ENCODE measurements at places on chromosomes 2 and 18. TPM values are rescaled to one million over a fixed set of nuclear protein-coding genes. Genes with fewer than 3 reads are reported as not detected.
A peak's percentile ranks its signal among the peaks of the same experiment; 100 is the strongest.

DNA sequence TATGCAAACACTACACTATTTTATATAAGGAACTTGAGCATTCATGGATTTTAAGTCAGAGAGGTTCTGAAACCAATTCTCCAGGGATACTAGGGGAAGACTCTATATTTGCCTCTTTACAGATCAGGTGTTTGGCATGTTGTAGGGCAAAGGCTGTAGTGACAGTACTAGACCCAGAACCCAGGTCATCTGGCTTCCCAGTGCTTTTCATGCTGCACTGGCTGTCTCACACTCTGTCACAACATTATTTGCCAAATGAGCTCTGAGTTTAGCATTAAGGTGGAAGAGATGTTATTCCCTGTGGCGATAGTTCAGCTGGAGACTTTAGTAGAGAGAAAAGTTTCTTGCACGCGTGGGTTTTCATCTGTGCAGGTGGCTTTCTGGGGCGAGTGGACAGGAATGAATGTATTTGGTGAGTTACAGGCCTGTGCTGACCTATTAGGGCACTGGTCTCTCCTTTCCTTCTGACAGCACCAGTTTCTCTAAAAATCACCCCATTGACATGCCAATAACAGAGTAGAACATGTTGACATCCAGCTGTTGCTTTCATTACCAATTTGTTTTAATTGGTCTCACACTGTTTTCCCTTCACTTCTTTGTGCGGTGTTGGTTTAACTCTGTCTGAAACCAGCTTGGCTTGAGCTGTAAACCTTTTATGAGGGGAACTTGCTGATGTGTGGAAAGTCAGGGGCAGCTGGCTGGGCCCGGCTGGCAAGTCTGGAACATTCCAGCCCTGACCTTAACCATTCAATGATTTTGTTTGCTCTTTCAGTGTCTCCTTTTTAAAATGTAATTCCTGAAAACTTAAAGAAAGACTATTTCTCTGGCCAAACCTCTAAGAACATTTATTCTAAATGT is 643.0 kb upstream of the FAM98A start:
- H3K27me3 ChIP-seq: no peaks in the 10 kb centered on the region
- H3K4me3 ChIP-seq: no peak overlapping the region
- no peak for DNase-seq
- no peaks in the 10 kb centered on the region for H3K4me1 ChIP-seq
- H3K36me3 ChIP-seq: no peaks in the 10 kb centered on the region
- no peak overlapping the region for H3K27ac ChIP-seq

GRCh38 chr2:43324259-43325106 is 98.1 kb upstream of the ZFP36L2 start:
- no peaks in the 10 kb centered on the region for H3K27me3 ChIP-seq
- H3K4me1 ChIP-seq: peaks cover 17% of the 10 kb centered on the region
- H3K27ac ChIP-seq: no peak overlapping the region

Gene TMEM247
- not detected for total RNA-seq

DNA sequence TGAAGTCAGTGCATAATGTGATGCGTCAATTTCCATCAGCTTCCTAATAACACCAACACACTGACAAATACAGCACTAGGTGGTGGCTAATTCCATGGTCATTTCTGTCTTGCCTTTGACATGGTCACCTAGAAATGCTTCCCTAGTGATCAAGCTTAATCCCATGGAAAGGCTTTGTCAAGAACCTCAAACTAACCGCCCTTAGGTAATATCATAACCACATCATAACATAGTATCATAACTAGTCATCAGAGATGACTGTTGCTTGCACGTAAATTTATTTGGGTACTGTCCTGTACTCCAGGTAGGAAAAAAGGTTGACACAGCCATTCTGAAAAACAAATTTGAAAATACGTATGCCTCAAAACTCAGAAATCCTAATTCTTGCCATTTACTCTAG is 471.8 kb downstream of the IRS1 start:
- no peaks in the 10 kb centered on the region for H3K36me3 ChIP-seq
- no peak overlapping the region for H3K27ac ChIP-seq
- DNase-seq: no peak
- H3K4me1 ChIP-seq: no peaks in the 10 kb centered on the region
- no peak overlapping the region for H3K4me3 ChIP-seq

DNA sequence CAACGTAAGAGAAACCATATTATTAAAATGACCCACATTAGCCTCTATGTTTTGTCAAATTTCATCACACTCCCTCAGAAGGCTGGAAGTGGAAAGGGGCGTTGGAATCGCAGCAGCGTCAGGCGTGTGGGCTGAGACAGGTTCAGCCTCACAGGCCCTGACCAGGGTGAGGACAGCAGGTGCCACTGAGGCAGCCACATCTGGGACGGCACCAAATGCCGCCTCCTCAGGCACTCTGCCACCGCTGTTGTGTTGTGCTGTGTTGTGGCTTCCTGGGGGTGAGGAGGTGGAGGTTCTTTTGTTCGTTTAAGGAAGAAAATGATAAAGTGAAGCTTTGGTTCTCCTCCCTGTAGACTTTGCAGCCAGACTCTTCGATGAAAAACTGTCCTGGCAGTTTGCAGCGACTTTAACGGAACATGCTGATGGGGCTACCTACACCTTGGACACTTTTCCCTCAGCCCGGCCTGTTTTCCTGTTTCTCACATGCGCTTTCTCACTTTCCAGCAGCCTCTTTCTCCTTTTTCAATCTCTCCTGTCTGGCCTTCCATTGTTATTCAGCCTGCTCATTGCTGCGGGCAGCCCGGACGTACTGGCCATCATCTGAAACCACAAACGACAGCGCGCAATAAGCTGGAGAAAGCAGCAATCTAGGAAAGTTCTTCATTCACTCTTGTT is 44.9 kb upstream of the SALL3 start:
- no peaks in the 10 kb centered on the region for H3K27me3 ChIP-seq
- no peak for DNase-seq
- no peak overlapping the region for H3K4me3 ChIP-seq
- no peak overlapping the region for H3K27ac ChIP-seq
- no peaks in the 10 kb centered on the region for H3K36me3 ChIP-seq
- no peaks in the 10 kb centered on the region for H3K4me1 ChIP-seq

DNA sequence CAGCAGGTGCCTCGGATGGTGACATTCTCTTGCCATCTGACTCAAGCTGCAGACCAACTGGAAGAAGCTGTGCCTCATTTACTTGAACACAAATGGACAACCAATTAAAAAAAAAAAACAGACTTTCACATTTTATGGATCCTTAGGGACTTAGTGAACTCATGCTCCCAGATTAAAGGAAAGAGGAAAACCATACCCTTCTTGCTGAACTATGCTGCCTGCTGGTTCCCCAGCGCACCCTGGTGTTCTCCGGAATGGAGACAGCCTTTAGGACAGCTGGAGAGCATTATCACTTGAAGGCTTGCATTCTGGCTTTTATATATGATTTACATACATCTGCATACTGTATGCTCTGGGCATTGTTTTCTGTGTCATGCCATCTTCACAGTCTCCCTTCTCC is 370.7 kb downstream of the SLC4A3 start:
- no peaks in the 10 kb centered on the region for H3K27me3 ChIP-seq
- no peak overlapping the region for H3K27ac ChIP-seq
- no peak for DNase-seq
- no peaks in the 10 kb centered on the region for H3K36me3 ChIP-seq
- H3K4me1 ChIP-seq: no peaks in the 10 kb centered on the region
- H3K4me3 ChIP-seq: no peak overlapping the region

Gene GALR1
- not detected for total RNA-seq

DNA sequence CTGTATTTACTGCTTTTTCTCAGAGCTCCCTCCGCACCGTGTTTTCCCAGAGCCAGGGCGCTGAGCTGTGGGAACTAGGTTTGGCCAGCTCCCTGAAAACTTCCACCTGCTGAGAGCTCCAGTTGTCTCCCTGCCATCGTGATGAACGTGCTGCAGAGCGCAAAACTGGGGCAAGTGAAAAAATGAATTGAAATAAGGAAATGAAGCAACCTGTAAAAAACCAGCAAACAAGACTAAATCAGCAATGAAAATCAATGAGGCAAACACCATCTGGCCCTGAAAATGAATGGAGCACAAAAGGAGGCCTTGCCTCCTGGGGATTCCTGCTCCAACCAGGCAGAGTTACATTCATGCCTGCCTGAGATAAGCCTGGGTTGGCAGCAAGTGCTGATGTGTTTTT is 129.9 kb downstream of the MARCHF4 start:
- no peaks in the 10 kb centered on the region for H3K4me1 ChIP-seq
- no peak overlapping the region for H3K4me3 ChIP-seq
- H3K27ac ChIP-seq: no peak overlapping the region
- DNase-seq: peak; percentile 8
- no peaks in the 10 kb centered on the region for H3K27me3 ChIP-seq

Gene STARD6
- not detected for total RNA-seq

- H3K4me3 ChIP-seq: peak overlapping the region; percentile 42
- peak; percentile 73 for DNase-seq
- peaks cover 55% of the 10 kb centered on the region for H3K27me3 ChIP-seq
- H3K36me3 ChIP-seq: no peaks in the 10 kb centered on the region
Measured at GRCh38 chr18:57353137-57353939, 981 bp downstream of the ST8SIA3 start.

DNA sequence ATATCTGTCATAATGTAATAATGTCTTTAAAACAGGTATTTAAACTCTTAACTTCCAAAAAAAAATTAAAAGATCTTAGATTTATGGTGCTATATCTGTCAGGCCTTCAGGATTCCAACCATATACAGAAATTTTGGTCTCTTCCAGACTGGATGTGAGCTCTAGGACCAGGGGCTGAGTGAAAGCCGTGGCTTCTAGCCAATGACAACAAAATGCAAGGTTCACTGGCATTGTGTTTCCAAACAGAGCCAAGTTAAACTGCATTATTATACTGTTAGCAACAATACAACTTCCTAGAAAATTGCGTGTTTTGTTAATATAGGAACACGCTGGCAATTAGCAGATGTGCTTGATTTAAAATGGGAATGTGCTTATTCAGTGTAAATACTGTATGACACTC is 809.8 kb upstream of the SOX11 start:
- H3K4me3 ChIP-seq: no peak overlapping the region
- no peak for DNase-seq
- H3K4me1 ChIP-seq: no peaks in the 10 kb centered on the region
- no peak overlapping the region for H3K27ac ChIP-seq

GRCh38 chr2:134253117-134253704 is 661 bp upstream of the MGAT5 start:
- no peaks in the 10 kb centered on the region for H3K4me1 ChIP-seq
- no peak overlapping the region for H3K27ac ChIP-seq

DNA sequence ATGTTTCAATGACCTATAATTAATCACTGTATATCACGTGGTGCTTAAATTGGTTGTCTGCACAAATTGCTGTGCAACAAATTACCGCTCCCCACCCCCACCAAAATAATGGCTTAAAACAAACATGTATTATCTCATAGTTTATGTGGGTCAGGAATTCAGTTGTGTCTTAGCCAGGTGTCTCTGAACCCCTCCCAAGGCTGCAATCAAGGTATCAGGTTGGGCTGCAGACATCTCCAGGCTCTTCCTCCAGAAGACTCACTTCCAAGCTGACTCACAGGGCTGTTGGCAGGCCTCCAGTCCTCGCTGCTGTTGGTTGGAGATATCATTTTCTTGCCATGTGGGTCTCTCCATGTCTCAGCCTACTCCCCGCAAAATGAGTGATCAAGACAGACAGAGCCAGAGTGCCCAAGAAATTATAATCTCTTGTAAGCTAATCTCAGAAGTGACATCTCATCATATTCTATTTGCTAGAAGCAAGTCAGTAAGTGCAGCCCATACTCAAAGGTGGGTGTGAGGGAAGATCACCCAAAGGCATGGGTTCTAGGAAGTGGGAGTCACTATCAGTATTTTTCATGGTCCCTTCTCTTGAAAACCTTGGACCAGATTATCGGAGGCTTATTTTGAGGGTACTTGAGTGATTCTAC is 38.4 kb downstream of the SPC25 start:
- H3K4me3 ChIP-seq: no peak overlapping the region
- H3K36me3 ChIP-seq: no peaks in the 10 kb centered on the region
- H3K27me3 ChIP-seq: no peaks in the 10 kb centered on the region
- no peak overlapping the region for H3K27ac ChIP-seq

GRCh38 chr2:69890881-69891280 is 2.9 kb upstream of the SNRNP27 start:
- no peaks in the 10 kb centered on the region for H3K36me3 ChIP-seq
- H3K27me3 ChIP-seq: no peaks in the 10 kb centered on the region
- H3K27ac ChIP-seq: no peak overlapping the region
- no peak for DNase-seq
- peaks cover 6% of the 10 kb centered on the region for H3K4me1 ChIP-seq

GRCh38 chr2:1373830-1374229 is 39.4 kb upstream of the TPO start:
- no peak for DNase-seq
- no peak overlapping the region for H3K27ac ChIP-seq
- H3K4me1 ChIP-seq: no peaks in the 10 kb centered on the region
- no peak overlapping the region for H3K4me3 ChIP-seq
- H3K36me3 ChIP-seq: no peaks in the 10 kb centered on the region

DNA sequence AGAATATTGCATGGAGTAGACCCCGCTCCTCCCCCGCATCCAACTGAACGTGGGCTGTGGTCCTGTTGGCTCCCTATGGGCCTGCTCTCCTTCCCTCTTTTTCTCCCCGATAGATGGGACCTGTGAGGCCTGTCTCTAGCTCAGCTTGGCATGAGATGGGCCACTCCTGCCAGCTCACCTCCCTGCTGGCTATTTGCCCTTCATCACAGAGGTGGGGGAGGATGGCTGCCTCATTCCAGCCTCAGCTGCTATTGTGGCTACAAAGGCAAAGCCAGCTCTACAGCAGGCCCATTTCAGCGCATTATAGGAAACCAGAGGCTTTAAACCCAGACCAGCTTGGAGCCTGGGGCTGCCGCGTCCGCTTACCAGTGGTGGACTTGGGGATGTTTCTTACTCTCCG is 313.9 kb downstream of the GBX2 start:
- peaks cover 35% of the 10 kb centered on the region for H3K4me1 ChIP-seq
- H3K27ac ChIP-seq: no peak overlapping the region
- no peaks in the 10 kb centered on the region for H3K27me3 ChIP-seq

DNA sequence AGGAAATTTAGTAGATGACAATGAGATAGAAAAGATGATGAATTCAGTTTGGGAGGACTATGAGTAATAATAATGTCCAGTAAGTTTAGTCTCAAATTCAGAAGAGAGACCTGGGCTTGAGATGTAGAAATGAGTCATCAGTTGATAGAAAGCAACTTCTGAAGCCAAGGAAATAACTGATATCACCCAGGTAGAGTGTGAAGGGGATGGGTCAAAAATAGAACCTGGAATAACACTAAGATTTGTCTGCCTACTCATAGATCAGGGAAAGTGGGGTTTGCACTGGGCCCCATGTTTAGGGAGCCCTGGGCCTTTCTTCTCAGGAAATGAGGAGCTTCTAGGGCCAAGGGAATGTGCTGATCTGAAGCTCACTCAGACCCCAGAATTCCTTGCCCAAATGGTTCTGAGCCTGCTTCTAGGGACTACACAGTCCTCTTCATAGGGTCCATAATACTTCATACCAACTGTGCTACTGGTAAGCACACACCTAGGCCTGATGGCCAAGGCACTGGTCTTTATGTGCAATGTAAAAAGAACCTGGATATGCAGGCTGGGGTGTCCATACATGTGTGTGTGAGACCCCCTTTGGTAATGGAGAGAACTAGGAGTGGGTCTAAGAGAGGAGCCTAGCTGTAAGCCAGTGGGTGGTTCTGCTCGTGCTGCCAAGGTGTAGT is 141.2 kb downstream of the IKZF2 start:
- no peak overlapping the region for H3K27ac ChIP-seq
- H3K4me3 ChIP-seq: no peak overlapping the region
- no peaks in the 10 kb centered on the region for H3K27me3 ChIP-seq
- no peak for DNase-seq
- H3K36me3 ChIP-seq: no peaks in the 10 kb centered on the region

Gene NCOA1
- 6.7 TPM for total RNA-seq

Gene PROM2
- total RNA-seq: 16.0 TPM

GRCh38 chr2:50645346-50645745 is 386.6 kb downstream of the NRXN1 start:
- H3K4me1 ChIP-seq: no peaks in the 10 kb centered on the region
- no peaks in the 10 kb centered on the region for H3K36me3 ChIP-seq
- H3K27ac ChIP-seq: no peak overlapping the region
- H3K4me3 ChIP-seq: no peak overlapping the region
- no peak for DNase-seq

Gene SLC14A1
- total RNA-seq: not detected
